LNCaP clone FGC (cell line): ENCODE measurements at places on chromosomes 13 and 19.

DNA sequence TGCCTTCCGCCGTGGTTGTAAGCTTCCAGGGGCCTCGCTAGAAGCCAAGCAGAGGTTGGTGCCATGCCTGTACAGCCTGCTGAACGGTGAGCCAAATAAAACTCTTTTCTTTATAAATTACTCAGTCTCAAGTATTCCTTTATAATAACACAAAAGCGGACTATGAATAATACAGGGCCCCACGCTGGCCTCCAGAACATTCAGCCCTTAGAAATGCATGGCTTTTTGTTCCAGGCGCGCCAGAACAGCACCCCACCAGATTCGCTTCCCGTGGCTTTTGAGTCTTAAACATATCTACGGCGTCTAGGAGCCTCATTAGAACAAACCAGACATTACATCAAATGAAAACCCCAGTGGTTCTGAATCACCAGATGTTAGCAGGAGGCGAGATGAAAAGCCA, 75.1 kb downstream of the SLC15A1 start:
- no peak for DNase-seq

DNA sequence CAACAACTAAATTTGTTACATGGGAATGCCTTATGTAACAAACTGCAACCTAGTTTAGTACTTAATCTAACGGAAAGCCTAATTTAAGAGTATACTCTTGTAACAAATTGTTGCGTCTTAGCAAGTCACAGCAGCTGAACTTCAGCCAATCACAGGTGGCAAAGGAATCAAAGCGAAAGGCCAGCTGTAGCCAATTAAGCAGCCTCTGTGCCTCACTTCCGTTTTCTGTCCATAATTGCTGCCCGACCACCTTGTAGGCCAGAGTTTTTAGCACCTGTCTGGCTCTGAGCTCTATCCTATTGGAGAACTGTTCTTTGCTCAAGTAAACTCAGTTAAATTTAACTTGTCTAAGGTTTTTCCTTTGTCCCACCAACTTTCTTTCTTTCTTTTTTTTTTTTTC, 18.1 kb upstream of the HSPH1 start:
- DNase-seq: no peak

DNA sequence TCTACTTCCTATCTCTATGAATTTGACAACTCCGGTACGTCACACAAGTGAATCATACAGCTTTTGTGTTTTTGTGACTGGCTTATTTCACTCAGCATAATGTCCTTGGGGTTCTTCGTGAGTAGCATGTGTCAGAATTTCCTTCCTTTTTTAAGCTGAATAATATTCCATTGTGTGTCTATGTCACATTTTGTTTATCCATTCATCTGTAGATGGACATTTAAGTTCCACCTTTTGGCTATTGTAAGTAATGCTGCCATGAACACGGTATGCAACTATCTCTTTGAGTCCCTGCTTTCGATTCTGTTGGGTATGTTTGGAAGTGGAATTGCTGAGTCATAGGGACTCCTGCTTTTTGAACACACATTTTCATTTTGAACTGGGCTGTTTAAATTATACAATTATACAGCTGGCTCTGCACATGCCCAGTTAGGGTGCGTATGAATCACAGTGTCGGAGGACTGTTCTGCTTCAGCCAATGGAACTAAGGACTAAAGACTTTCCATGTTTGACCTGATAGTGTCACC, 43.0 kb upstream of the C13orf42 start:
- DNase-seq: no peak

DNA sequence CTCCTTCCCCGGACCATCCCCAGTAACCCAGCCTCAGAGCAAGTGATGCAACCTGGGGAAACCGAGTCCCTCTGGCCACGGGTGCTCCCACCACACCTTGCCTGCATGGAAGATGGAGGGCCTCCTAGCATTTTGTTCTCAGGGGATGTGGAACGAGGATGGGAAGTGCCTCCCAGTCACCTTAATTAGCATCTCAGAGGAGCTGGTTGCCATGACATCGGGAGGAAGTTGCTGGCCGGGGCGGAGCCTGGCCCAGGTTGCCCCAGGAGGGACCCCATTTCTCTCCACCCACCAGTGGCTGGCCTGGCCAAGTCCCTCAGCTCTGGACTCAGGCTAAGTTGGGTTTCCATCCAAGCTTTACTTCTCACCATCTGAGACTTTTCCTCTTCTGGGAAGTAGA, 24.1 kb upstream of the PTPRS start:
- DNase-seq: no peak

GRCh38 chr19:372306-372890, 27.8 kb upstream of the MIER2 start:
- DNase-seq: peak; percentile 26

GRCh38 chr13:79481685-79482052, 714 bp downstream of the NDFIP2 start:
- no peak for DNase-seq
